ENCODE measurements at places on chromosomes 6 and 20.

DNA sequence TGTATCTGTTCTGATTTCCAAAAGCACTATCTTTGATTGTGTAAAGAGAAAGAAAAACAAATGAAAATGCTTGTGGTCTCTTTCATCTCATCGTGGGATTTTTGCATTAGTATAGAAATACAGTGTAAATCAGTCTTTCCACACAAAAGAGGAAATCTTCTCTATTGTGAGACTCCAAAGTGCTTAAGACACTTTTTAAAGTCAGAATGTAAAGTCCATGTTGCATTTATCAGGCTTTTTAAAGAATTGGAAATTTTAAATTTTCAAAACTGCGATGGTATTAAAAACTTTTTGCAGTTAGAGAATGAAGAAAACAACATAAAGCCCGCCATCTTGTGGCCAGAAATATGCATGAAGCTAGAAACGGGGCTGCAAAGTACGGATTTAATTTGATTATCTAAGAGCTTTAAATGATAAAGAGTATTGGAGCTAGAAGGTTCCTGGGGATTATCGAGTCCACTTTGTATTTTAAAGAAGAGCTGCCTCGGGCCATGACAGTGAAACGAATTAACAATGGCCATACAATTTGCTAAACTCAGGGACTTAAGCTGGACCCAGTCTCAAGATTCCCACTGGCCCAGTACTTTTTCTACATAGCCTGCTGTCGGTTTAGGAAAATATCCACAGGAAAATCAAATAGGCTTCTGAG lies 339.6 kb downstream of the ARHGAP18 start:
- DNase-seq, result no peak

DNA sequence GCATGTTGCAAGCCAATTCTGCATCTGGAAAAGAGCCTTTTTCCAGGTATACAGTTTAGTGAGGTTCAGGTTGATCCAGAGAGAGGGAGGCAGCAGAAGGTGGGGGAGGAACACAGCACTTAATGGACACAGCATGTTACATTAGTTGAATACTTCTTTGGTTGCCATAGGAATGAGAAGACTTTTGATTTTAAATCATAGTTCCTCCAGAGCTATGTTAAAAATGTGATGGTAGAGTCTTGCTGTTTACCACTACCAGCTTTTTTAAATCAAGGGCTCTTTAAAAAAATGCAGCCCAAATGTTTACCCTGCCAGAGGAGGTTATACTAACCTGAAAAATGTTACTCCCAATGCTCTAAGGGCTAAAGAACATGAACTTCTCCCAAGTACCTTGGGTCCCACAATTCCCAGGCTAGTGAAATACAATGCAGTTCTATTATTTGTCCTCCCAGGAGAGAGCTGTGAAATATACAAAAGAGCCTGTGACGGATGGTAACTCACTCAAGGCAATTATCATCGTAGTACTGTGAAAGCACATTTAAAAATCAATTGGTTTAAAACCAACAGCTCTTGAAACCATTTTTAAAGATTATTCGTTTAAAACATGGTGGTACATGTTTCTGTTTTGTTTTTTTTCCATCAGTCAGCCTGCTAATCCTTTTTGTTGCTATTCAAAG lies 6.9 kb upstream of the PHACTR1 start:
- DNase-seq, result no peak

DNA sequence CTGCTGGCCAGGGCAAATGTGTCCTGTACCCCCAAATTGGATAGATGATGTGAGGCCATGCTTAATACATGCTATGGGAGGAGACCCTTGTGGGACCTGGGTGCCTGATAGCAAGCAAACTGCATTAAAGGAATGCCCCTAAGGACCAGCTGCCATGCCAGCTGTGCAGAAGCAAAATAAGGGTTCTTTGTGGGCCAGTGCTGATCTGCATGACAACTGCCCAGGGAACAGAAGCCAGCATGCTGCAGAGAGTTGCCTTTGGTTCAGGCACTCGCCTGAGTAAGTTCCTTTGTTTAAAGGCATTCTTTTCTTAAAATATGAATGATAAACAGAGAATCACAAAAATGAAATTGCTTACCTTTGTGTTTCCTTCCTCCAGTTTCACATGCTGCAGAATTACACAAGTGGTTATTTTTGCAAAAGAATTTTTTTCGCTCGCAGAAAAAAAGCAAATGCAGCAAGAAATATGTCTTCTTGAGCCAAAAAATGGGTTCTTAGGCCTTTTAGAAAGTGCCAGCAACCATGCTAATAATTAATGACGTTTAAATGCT lies 6.9 kb upstream of the SYNDIG1 start:
- DNase-seq, result no peak

DNA sequence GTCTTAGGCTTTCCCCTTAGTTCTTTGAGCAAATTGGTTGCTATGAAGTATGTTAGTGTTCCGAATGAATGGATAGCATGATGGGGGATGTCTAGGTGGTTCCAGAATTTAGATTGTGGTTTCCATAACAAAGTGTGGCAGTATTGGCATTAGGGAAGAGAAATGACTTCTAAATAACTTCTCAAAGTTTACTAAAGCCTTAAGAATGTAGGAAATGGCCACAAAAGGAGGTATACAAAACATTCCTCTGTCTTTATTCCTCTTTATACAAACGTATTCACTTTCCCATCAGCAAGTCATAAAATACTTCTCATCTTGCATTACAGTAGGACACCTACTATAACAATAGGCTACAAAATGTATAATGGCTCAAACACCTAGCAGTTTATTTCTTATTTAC lies 279.6 kb downstream of the ESR1 start:
- DNase-seq, result no peak

GRCh38 chr6:26197933-26198721 lies 110.9 kb downstream of the HFE start:
- peak; percentile 44 for DNase-seq

GRCh38 chr6:53623497-53623896 lies 42.1 kb downstream of the KLHL31 start:
- peak; percentile 91 for DNase-seq

DNA sequence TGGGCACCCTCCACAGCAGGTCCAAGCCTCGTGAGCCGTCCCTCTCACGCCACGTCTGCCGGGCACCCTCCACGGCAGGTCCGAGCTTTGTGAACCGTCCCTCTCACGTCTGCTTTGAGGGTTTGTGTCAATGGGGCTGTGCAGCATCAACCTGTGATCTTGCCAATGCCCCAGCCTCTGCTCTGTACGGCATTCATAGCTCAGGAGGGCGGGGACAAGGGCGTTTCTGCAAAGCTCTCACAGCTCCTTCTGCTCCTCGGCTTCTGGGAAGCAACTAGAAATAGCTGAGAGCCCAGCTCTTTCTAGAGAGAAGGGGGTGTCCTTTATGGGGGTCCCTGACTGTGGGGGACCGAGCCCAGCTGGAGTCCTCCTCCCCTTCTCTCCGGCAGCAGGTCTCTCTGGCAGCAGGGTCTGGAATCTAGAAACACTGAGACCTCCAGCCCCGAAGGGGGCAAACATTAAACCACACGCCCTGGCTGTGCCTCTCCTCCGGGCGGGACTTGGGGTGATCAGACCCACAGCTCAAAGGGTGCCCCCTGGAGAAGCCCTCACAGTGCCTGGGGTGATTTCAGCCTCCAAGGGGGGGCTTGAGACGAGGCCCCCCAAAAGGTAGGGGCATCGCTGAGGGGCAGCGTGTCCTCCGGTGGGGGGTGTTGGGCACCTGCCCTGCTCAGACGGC lies 41.2 kb upstream of the CHRNA4 start:
- DNase-seq, result no peak

DNA sequence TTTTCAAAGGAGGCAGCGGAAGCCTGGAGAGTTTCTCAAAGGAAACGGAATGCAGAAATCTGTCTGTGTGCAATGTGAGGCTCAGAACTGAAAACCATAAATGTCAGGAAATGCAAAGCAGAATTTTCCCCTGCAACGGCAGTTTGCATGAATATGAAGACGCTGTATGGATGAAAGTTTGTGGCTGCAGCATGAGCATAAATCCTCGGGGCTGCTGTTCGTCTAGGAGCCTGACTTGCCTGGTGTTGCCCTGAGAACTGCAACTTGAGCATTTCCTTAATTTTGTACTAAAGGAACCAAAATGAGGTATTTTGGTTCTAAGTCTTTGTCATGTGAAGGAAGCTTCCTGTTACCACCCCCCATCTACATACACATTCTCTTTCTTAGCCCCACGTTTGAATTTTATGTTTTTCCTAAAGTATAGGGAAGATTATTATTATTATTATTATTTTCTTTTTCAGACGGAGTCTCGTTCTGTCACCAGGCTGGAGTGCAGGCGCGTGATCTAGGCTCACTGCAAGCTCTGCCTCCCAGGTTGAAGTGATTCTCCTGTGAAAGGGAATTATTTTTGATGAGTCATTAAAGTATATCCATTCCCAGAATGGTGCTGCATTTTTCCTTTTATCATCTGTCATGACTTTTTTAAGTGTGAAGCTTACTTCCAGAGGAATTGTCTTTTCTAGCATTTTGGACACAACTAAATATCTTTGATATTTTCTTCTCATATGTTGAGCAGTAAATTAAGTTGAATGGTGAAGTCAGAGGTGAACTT lies 33.1 kb downstream of the MTHFD1L start:
- DNase-seq, result no peak

GRCh38 chr6:134034961-134035822 lies 17.2 kb downstream of the SLC2A12 start:
- DNase-seq, result no peak

DNA sequence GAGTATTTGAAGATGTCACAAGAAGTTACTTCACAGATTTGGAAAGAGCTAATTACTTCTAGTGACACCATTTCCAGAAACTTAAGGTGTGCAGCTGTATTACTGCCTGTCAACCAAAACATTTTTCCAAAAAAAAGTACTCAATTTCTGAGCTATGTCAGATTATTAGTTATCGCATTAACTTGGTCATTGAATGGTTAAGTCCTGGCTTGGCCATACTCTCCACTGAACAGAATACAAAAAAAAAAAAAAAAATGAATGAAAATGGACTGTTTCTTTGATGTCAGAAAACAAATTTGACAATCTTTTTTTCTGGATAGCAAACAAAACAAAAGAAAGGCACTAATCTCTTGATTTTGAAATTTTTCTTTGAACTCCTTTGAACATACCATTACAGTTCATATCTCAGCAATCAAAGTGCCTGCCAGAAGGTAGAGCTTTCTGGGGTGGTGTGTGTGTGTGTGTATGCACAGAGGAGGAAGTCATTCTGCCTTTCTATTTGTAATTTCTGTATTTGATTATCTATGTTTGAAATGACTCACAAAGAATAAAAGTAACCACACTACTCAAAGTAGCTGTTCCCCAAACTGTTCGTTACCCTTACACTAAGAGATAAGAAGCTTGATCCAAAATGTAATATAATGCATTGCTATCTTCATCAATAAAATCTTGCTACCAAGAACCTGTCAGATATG lies 210.8 kb upstream of the FUT9 start:
- DNase-seq, result no peak

DNA sequence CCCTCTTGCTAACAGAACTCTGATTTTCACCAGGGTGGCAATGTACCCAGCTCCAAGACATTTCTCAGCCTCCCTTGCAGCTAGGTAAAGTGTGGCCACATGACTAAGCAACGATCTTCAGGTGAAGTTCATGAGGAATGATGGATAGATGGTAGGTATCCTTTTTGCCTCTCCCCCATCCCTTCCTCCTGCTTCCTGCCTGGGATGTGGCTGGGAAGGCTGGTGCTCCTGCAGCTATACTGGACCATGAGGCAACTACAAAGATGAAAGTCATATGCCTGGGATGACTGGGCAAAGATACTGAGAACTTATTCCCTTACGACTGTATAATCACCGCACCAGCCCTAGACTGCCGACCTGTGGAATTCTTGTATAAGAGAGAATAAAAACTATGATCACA lies 13.4 kb downstream of the ZNF335 start:
- DNase-seq, result no peak

- no peak for DNase-seq
Observed at GRCh38 chr6:75378101-75378500, 93.5 kb upstream of the TMEM30A start.

- DNase-seq, result no peak
Observed at GRCh38 chr6:42123379-42124103, 18.9 kb downstream of the C6orf132 start.

GRCh38 chr20:23519556-23519955 lies 28.6 kb downstream of the CST8 start:
- DNase-seq, result no peak

DNA sequence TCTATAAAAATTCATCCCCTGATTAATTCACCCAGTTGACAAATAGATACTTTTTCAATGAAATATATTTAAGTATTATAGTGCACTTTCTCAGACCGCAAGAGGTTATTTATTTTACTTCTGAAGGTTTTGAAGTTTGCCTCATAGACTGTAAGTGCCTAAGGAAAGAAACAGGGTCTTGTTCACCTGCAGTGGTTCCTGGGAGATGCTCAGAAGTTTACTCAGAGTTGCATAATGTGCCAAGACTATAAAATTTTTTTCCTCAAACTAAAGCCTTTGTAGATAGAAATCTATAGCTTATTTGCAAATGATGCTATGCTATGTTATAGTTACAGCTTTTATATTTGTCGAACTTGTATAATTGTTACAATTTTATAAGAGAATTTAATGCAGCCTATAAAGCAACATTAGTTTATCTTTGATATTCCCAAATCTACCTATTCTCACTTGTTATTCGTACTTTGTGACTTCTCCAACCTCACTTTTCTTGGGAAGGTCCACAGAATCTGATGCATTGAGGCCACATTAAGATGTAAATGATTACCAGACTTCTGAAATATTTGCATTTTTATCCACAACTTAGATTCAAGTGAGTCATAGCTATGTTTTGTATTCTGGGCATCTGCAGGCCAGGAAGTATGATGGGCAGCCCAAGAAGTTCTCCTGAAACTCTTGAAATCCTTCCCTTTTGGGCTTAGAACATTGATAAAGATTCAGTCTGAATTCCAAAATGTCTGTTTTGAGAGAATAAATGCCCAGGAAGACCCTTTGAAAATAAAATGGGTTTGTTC lies 35.7 kb downstream of the KCNQ5 start:
- DNase-seq, result no peak

DNA sequence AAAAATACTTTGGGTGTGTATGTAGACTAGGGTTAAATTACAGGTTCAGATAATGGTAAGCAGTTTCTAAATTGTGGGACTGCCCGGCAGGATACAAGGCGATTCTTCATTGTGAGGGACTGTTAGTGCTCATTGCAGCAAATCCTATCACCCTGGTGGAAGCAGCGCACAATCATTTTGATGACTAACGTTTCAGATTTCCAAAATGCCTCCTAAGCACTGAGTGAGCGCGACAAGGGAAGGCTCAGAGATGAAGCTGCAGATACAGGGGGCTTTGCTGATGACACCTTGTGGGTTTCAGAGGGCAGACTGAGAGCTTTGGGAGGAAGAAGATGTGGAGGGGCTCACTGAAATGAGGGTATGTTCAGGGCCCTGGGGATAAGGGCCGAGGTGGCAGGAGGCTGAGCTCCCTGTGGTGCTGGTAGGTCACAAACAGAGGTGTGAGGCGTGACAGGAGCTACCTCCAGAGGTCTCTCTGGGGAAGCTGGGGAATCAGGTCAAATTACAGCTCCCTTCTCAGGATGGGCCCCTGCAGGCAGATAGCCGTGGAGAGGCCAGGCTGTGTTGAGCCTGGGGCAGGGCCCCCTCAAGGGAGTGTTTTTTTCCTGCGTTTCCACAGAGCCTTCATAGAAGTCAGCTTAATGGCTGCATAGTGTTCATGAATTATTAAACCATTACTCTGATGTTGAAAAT lies 84.5 kb upstream of the FYN start:
- DNase-seq, result no peak
